ENCODE measurements at places on chromosomes 7 and 10.

DNA sequence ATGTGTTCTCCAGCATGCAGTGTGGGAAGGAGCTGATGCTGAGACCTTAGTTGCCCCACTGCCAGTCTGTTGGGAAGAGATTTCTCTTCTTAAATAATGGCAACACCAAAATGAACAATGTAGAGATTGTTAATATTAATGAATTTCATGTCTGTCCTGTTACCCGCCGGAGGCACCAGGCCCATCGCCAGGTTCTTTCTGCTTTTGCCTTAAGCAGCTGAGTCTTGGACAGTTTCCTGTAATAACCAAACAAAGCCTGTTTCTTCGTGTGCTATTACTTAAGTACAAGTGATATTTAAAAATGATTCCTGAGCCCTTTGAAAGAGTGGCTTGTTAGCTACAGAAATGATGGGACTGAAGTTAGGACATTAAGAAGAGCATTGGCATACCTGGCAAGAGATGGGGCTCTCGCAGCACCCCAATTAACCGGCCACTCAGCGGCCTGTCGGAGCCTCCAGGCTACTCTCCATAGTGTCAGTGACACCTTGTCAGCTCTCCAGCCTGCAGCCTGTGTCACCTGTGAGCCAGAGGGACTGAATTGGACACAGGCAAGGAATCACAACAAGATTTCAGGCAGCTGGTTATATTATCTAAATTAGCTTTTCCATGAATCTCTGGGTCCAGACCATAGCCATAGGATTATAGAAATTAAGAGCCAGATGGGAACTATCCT is 142.0 kb downstream of the CELF2 start:
- DNase-seq, result no peak

DNA sequence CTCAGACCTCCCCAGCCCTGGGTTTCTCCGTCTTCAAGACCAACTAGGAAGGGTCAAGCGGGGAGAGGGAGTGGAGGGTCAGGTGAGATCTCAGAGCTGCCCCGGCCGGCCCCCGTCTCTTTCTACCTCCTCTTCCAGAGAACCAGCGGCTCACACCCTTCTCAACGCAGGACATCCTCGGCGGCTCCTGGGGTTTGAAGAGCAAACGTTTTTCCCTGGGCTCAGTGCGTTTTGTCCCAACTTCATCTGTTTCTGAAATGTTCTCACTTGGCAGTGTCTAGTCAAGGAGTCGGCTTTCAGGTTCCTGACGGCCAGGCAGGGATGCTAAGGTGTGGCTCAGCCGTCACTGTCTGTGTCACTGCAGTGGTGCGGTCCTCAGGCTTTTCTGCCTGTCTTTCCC is 416.4 kb upstream of the FOXK1 start:
- DNase-seq, result no peak

GRCh38 chr10:99798031-99798430 is 15.6 kb downstream of the ABCC2 start:
- no peak for DNase-seq

DNA sequence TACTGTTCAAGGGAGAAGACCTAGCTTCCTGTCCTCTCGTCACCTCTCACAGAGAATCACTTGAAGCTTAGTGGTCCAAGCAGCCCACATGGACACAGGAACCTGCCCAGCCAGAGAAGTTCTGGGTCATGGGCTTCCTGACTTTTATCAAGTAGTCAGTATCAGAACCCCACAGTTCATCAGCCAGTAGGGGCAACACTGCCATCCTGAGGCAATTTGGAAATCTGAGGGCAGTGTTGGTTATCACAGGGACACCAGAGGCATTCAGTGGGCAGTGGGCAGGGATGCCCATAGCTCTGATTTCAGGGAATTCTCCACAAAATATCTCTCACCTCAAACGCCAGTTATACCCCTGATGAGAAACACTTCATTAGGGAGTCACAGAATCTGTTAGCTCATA is 22.5 kb upstream of the MGAM2 start:
- no peak for DNase-seq

- DNase-seq, result no peak
Measured at GRCh38 chr7:70589590-70589989, 542.4 kb upstream of the GALNT17 start.
